ENCODE measurements at places on chromosomes 6 and 20.

DNA sequence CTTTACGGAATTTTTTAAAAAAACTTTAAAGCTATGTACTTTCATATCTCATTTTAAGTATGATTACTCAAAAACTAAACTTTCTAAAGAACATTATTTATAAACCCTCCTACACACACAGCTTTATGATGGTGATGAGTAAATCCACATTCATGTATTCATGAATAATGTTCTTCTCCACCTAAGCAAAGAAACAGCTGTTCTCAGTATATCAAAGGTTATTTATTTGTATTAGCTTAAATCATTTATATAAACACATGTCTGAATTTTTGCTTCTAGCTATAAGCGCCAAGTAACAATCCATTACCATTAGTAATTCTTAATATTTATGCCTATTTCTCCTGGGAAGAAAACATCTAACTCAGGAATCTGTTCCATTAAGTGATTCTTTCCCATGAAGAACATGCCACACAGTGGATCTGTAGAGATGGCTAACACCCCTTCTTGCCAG is 63.3 kb downstream of the SMLR1 start:
- no peak for DNase-seq

DNA sequence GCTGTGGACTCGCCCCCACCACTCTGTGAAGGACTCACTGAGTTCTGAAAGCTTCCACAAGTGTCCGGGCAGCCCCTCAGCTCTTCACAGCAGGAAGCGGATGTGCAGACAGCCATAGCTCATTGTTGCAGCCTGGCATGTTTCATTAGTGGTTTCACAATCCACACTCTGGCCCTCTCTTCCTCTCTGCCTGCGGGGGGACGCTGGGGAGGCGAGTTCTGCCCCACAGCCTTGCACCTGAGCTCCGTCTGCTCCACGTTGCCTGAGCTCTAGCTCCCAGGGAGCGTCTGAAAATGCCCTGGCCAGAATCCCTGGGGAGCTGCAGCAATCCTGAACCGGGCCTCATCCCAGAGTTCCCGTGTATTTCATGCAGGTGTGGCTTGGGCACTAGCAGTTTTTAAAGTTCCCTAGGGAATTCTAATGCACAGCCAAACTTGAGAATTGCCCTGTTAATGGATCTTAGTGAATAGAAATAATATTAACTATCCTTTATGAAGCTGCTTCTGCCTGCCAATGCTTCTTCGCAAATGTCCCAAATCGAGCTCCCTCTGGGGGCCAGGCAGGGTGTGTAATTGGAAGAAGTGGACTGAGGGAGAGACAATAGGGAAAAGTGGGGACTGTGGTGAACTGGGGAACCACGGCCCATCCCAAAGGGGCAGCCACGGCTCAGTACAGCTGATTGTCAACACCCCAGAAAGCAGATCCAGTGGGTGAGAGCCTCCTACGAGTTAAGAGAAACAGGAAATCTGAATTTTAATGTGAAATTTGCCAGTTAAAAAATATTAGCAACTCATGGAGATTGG is 51.5 kb downstream of the CTCFL start:
- DNase-seq = no peak

GRCh38 chr6:10082385-10082784 is 332.5 kb downstream of the TFAP2A start:
- no peak for DNase-seq

DNA sequence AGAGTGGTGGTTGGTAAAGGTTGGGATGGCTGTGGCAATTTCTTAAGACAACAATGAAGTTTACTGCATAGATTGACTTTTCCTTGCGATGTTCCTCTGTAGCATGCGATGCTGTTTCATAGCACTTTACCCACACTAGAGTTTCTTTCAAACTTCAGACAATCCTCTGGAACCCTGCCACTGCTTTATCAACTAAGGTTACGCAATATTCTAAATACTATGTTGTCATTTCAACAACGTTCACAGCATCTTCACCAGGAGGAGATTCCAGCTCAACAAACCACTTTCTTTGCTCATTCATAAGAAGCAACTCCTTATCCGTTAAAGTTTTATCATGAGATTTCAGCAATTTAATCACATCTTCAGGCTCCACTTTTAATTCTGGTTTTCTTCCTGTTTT is 161.2 kb upstream of the NRSN1 start:
- DNase-seq = no peak

DNA sequence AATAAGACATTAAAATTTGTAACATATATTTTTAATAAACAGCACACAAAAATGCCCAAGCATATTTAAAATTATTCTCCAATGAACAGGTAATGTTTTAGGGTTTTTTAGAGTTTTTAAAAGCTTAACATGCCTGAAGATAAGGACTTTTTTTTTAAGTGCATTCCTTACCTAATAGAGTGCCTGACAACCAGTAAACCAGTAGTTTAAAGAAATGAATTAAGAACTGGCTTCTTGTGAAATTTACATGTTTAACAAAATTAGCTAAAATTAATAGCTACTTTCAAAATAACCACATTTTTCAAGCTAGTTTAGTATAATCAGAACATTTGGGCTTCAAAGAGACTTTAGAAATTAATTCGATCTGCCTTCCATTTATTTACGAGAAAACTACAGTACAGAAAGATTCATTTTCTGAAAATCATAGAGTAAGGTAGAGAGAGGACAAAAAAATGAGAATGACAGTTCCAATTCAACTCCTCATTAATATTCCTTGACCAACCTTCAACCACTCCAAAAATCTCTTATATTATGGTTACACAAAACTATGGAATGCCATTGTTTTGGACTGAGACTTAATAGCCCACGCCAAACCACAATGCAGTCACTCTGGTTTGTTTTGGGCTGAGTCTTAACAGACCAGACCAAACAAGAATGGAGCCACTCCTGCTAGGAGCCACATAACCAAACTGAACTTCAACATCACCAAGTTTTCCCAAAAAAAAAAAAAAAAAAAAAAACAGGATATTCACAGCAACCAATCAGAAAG is 5.7 kb upstream of the PLN start:
- DNase-seq = no peak

DNA sequence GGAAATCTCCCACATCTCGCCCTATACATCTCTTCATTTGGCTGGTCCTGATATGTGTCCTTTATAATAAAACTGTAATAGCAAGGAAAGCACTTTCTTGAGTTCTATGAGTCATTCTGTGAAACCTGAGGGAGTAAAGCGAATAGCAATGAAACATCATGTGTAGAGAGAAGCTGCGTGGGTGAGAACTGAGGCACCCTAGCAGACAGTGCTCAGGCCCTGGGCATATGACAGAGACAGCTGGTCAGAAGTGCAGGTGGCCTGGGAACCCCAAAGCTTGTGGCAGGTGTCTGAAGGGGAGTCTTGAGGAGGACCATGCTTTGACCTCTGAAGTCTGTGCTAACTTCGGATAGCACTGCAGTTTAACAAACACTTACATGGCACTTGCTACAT is 1.3 kb upstream of the BLOC1S5 start:
- DNase-seq = no peak

DNA sequence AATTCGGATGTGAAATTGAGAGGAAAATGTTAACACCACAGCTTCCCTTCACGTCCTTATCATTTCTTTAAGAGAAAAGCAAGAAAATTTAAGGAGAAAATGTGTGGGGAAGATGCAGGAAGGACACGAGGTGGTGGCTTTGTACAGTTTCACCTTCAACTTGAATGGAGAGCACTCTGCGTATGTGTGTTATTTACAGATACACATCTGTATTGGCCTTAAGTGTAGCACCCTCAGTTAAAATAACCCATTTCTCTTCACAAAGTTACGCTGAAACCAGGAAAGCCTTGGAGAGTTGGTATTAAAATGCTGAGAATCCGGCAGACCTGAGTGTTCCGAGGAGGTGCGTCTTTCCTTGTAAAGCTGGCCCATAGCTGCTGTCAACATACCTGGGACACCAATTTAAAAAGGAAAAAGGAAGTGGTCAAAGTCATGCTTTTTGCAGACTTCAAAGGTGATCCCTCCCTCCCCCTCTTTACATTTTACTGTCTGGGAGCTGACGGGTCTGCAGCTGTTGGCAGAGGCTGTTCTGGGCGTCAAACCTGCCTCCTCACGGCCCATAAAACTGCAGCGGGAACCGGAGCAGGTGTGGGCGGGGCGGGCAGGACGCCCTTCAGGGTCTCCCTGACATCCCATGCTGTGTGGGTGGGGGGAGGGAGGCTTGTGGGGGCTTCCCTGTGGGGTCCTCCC is 61.3 kb upstream of the TBXT start:
- DNase-seq = no peak

- DNase-seq = no peak
These were observed 26.9 kb downstream of the BFSP1 start for GRCh38 chr20:17504066-17504897.

DNA sequence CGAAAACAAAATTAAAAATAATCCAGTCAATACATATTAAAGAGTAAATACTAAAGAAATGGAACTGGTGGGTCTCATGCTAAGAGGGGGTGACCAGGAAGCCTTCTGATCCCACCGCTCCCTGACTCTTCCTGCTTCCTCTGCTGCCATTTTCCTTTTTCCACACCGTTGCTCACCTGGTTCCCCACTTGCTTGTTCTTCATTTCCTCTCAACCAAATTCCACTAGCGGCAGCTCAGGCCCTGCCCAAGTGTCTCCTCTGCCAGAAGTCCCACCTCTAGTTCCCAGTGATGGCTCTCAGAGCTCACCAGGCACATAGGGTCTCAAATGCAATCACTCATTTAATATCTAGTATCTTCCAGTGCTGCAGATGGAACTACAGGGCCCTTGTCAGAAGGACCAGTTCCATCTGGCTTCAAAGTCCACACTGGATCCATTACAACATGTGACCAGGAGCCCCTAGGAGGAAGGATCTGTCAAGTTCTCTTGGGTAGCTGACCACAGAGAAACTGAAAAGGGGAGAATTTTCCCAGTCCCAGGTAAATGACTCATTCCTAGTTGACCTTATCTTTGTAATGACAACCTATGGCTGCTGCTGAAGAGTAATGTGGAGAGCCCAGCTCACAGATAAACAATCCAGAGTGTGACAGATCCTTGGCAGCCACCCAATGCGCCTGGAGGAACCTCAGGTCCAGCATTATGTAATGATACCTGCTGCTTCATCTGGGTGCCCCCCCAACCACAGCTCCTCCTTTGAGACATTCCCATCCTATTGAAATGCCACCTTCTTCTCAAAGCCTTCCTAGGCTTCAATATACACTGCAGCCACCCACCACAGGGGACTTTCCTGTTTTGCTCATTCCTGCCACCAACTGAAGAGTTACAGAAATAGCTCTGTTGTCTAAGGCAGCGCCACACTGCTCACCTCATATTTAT is 38.2 kb downstream of the ELMO2 start:
- no peak for DNase-seq

DNA sequence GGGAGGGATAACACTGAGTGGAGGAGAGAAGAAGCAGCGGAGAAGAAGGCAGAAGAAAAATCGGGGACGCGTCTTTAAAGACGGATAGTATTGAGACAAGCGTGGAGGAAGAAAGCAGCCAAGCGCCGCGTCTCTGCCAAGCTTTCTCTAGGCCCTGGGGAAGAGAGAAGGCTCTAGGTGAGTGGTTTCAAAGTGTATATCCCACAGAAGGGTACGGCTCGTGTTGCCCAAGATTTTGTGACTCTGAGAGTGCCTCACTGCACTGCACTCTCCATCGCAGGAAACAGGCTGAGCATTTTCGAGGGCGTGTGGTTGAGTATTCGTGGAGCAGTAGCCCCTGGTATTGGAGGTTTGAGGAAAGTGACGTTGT is 185.4 kb downstream of the TRIM27 start:
- DNase-seq = no peak

- DNase-seq = no peak
These were observed 74.0 kb downstream of the ANKRD6 start for GRCh38 chr6:89506716-89507617.
